ENCODE measurements at places on chromosomes 13 and 19.

DNA sequence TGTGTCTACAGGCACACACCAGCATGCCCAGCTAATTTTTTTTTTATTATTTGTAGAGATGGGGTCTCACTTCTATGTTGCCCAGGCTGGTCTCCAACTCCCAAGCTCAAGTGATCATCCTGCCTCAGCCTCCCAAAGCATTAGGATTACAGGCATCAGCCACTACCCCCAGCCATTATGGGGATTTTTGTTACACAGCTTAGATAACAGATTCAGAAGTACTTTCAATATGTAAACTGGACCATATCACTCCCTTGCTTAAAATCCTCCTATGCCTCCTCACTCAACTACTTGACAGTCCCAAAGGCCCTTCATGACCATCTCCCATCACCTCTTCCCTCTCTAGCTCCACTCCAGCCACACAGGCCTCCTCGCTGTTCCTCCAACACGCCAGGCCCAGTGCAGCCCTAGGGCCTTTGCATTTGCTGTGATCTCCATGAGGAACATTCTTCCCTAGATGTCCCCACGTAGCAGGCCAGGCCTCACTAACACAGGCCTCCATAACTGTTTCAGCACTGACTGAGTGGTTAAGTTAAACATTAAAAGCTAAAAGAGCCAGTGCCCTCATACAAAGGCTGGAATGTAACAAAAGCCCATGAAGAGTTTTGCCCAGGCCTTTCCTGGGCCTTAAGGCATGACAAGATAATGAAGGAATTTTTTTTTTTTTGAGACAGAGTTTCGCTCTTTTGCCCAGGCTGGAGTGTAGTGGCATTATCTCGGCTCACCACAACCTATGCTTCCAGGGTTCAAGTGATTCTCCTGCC lies 2.5 kb downstream of the DOHH start:
- no peak for DNase-seq

DNA sequence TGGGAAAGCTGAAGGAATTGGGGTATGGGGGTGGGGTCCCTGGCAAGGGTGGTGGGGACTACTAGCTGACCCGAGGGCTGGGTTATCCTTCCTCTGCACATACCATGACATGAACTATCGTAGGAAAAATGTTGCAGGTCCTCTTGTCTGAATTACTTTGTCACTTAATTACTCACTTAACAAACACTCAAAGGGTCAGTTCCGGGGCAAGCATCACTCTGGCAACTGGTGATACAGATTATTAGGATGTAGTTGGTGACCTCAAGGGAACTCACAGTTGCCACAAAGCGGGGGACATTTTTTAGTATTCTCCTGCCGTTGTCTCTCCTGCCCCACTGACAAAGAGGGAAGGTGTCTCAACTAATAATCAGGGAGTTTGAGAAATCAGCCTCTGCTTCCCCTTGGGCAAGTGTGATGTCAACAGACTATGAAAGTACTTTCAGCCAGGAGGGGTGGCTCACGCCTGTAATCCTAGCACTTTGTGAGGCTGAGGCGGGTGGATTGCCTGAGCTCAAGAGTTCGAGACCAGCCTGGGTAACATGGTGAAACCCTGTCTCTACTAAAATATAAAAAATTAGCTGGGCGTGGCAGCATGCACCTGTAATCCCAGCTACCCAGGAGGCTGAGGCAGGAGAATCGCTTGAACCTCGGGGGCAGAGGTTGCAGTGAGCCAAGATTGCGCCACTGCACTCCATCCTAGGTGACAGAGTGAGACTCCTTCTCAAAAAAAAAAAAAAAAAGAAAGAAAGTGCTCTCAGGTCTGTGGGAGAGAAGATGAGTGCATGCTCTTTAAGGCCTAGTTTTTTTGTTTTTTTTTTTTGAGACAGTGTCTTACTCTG lies 10.3 kb downstream of the DNAJB1 start:
- no peak for DNase-seq

DNA sequence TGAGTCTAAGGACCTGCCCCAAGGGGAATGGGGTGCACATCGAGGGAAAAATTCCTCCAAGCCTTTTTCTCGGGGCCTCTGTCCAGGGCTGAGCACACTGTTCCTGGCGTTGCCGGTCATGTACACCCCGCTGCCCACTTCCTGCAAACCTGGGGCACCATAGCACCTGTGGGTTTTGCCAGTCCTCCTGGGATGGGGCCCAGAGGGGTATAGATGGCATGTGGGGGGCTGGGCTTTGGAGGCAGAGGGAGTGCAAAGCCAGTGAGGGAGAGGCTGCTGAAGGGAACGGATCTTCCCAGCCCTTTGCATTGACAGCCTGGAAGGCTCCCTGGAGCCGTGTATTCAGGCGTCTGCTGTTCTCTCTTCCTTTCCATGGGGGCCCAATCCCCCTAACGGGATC lies 187.3 kb downstream of the ZNF536 start:
- no peak for DNase-seq

GRCh38 chr13:23750383-23751121 lies 138.6 kb downstream of the MIPEP start:
- no peak for DNase-seq

DNA sequence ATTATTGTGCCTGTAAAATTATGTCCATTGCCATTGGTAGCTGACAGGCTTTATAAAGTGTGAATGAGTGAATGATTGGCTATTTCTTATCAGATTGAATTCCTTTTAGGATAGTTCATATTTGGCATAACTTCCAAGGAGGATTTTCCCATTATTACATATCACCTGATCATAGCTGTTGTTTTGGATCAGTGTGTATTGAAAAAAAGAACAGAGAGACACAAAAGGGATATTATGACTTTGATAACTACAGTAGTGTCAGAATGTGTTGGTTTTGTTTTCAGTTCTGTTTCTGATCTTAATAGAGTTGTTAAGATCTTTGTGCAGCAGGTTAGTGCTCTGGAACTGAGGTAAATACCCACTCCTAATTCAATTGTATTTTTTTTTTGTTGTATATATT lies 103.8 kb downstream of the LRCH1 start:
- DNase-seq, result no peak

DNA sequence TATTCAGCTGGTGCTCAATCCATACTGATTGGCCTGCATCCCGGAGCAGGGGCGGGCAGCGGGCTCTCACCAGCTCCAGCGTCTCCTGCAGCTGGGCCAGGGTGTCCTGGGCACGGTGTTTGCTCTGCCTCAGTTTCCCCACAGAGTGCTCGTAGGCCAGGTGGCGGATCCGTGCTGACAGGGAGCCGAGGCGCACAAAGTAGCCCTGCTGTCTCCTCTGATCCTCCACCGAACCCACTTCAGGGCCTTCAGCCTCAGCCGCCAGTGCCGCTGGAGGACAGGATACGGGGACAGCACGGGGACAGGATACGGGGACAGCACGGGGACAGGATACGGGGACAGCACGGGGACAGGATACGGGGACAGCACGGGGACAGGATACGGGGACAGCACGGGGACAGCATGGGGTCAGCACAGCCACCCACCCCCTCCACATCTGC lies 7.3 kb upstream of the PLIN4 start:
- DNase-seq, result no peak

- no peak for DNase-seq
Observed at GRCh38 chr13:30329009-30329585, 21.7 kb upstream of the KATNAL1 start.

DNA sequence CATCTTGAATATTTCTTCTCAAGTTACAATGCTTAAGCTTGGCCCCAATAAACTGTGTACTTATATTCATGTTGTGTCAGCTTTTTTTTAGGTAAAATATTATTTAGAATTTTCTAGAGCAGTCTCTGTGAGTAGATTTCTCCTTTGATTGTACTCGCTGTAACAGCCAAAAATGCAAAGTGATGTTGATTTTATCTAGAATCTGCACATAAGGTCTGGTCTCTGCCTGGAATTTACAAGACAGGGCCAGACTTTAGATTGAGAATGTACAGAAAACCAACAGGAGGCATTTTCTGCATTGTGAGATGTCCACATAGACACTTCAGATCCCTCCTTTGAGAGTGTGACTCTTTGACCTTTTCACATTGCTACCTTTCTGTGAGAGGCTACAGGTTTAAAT lies 43.1 kb upstream of the ZNF681 start:
- no peak for DNase-seq

GRCh38 chr19:2227415-2228156 lies 8.5 kb downstream of the PLEKHJ1 start:
- no peak for DNase-seq

GRCh38 chr13:53901593-53901992 lies 873.0 kb downstream of the OLFM4 start:
- no peak for DNase-seq

DNA sequence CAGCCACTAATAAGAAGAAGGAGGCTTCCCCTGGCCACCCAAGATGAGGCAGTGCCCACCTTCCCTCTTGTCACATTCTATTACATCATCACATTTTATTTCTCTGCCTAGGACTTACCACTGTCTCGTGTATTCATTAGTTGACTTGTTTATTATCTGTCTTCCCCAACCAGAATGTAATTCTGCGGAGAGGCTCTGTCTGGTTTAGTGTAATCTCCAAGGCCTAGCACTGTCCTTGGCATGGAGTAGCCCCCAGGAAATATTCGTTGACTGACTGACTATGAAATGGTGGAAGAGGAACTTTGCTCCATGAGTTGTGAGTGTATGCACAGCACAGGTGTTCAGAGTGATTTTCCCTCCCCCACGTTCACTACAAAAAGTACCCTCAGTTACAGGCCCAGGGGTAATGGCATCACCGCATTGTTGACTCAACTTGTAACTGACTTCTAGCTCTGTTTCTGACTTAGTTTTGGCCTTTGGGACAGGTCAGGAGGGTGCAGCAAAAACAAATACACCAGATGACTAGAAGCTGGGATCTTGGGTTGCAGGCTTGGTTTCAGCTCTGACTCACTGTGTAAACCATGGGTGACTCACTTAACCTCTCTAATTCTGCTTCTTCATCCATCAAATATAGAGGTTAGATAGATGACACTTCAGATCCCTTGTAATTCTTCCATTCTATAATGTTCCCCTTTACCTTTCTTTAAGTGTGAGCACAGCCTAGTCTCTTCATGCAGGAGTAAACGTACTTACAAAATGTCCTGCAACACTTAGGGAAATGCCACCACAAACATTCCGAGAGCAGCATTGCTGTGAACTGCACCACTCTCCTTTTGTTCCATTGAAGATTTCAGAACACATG lies 229.7 kb downstream of the KCNRG start:
- DNase-seq, result peak; percentile 37

DNA sequence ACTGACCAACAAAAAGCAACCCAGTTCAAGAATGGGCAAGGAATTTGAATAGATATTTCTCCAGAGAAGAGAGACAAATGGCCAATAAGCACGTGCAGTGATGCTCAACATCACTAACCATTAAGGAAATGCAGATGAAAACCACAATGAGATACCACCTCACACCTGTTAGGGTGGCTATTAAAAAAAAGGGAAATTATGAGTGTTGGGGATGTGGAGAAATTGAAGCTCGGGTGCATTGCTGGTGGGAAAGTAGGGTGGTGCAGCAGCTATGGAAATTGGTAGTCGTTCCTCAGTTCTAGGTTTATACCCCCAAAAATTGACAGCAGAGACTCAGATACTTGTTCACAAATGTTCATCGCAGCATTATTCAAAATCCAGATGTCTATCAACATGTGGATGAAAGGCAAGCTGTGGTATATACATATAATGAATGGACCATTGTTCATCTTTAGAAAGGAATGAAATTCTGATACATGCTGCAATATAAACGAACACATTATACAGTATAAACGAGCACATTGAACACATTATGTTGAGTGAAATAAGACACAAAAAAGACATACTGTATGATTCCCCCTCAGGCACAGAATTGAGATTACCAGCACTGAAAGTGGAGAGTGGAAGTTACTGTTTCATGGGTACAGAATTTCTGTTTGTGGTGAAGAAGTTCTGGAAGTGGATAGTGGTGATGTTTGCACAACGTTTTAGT lies 927 bp downstream of the CHAMP1 start:
- DNase-seq, result no peak

GRCh38 chr19:5355693-5356092 lies 15.1 kb upstream of the PTPRS start:
- DNase-seq, result no peak

GRCh38 chr13:111846391-111847159 lies 220.4 kb upstream of the SOX1 start:
- DNase-seq, result no peak

GRCh38 chr13:32645854-32646253 lies 59.6 kb downstream of the PDS5B start:
- DNase-seq, result peak; percentile 11

DNA sequence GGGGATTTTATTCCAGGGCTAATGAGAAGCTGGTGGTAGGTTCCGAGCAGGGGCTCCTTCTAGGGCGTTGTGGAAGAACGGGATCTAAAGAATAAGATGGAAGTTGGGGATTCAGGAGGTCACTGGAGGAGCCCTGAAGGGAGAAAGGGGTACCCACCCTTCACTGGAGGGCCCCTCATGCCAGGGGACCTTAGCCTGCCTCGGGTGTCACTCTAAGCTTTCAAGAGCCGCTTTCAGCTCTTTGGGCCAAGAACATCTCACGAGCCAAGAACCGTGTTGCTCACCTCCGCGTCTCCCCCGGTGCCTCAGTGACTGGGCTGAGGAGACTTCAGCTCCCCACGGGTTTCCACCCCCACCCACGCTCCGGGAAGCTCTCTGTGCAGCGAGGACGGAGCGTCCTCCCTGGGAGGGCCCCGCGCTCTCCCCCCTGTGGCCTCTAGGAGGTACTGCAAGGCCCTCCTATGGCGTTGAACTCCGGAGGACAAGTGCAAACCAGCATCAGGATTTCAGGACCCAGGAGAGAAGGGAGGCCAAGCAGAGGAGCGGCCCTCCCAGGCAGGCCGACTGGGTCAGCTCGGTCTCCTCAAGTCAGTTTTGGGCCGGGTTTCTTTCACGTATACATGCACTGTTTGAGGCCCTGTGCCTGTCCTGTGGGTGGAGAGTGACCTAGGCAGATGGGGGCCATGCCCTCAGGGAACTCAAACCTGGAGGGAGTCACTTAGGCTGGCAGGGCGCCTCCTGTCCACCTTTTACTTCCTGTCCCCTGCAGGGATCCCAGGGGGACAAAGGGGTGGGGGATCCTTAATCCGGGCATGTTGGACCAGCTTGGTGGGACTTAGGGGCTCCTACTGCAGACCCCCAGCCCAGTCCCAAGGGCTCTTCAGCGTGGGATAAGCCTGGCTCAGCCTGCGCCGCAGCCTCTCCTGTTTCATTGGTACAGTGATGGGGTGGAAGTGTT lies 5.1 kb upstream of the KRTDAP start:
- DNase-seq, result peak; percentile 82

GRCh38 chr13:28641600-28641926 lies 17.4 kb upstream of the POMP start:
- no peak for DNase-seq

Measured in stimulated activated CD4-positive, alpha-beta T cell treated with anti-CD3 and anti-CD28 coated beads, Interleukin-4, amount 100 ng/mL, for 1 hour (primary cell).